ENCODE measurements at places on chromosomes 2 and 18. TPM values are rescaled to one million over a fixed set of nuclear protein-coding genes. Genes with fewer than 3 reads are reported as not detected.

DNA sequence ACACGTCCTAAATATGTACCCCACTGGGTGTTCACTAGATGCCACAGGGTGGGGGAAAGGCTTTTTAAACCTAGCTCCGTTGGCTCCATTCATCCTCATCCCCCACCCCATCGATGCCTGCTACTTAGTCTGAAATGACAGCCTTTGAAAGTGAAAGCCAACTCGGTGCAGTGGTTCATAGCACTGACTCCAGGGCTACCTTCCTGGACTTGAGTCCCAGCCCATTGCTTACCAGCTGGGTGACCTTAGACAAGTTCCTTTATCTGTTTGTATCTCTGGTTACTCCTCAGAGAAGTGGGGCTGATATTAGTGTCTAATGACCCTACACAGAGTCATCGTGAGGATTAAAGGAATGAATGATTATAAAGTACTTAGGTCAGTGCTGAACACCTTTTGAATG is 24.4 kb downstream of the EHD3 start:
- DNase-seq = no peak

CYP27C1 gene
- total RNA-seq = 0.11 TPM

GRCh38 chr18:58576638-58577251 is 52.1 kb downstream of the ALPK2 start:
- no peak for DNase-seq

TLX2 gene
- total RNA-seq = not detected

MAP3K20 gene
- 466 TPM for total RNA-seq
